ENCODE measurements at places on chromosomes 12 and 14.

DNA sequence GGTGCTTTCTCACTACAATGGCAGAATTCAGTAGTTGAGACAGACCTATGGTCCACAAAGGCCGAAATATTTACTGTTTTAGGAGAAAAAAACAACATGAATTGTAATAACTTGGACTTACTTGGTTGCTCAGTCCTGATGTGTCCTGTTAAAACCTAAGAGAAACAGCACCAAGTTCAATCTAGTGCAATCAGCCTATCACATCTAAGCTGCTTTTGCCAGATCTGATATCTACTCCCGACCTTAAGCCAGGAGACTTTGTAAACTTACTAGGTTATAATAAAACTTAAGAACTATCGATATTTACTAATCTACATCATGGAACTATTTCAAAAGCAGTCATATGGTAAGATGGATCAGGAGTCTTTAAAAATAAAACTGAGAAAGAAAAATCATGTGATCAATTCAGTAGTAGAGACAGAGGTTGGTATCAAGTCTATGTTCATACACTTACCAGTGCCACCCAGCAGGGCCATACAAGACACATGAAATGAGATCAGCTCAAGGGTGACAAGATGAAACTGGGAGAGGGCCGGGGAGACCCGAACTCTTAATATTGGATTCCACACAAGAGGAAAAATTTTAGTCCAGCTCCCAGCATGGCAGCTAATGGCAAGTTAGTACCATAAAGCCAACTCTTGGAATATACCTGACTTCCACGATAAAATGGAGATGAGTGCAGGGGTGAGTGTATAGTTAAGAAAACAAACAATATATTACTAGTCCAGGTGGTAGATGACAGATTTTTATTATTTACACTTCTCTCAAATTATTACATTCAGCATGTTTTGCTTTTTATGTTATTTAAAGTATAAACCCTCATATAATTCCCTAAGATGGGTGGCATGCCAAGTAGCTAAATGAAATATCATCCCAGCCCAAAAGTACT, 27.5 kb downstream of the NUDT4 start:
- no peak for DNase-seq

GRCh38 chr12:62106547-62107185, 153.5 kb upstream of the USP15 start:
- DNase-seq: no peak

DNA sequence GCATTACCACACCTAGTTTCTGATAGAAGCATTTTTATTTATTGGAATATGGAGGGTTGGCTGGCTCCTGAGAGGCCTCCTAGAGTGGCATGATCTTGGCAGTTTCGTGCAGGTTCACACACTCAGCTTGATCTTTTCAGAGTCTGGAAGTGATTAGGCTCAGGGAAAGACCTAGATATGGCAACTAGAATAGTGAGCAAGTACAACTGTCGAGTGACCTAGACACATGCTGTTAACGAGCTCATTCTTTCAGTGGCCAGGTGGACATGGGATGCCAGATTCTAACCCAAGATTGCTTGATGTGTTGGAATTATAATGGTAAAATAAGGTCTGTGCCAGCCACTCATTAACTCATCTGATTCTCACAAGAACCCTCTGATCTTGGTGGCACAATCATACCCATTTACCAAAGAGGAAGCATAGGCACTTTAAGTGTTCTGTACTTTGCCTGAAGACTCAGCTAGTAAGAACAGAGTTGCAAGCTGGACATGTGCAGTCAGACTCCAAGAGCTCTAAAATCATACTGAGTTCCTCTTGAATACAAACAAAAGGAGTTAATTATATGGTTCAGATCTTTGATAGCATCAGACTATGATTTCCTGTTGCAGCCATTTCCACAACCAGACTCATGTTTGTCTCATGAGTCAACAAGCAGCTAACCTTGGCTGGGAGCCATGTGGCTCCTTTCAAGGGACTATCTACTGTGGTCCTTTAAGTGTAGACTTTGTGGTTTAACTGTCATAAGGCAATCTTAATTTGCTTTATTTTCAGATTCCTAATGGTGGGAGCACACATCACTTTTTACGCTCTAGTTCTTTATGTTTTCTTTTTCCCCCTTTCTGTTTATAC, 144.2 kb downstream of the PLEKHA5 start:
- no peak for DNase-seq

DNA sequence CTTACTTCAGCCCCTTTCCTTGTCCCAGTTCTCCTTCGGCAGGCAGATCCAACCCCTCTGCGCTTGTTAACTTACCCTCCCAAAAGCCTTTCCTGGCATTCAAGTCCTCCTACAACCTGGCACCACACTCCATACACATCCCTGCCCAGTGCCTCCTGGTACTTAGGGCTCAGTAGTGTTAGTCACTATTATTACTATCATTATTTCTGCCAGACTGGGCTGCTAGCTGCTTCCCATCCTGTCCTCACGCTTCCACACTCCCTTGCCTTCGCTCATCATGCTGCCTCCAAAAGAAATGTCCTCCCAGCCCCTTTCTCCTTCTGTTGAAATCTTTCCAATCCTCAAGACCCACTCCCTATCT, 1.6 kb upstream of the HDAC7 start:
- DNase-seq: no peak

DNA sequence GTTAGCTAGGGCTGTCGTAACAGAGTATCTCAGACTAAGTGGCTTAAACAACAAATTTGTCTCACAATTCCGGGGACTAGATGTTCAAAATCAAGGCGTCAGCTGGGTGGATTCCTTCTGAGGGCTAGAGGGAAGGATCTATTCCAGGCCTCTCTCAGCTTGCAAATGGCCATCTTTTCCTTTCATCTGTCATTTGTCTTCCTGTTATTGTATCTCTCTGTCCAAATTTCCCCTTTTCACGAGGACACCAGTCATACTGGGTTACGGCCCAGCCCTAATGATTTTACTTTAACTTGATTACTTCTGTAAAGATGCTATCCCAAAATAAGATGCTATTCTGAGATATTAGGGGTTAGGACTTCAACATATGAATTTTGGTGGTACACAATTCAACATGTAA, 119.0 kb upstream of the CPSF6 start:
- DNase-seq: no peak

DNA sequence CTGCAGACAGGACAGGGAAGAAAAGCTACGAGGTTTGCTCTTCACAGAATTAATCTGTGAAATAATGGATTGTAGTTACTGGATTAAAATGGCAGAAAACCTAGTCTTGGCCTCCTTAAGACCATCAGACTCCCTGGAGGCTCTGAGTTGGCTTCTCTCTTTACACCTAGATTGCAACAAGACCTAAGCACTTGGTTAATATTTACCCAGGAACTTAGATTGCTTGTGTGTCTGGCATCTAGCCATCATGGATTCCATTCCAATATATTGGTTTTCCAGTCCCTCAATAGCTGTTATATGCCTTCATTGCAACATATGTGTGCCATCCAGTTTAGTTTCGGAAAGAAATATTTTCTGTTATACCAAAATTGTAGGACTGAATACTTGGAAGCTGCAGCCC, 1.9 kb upstream of the GTF2A1 start:
- no peak for DNase-seq

DNA sequence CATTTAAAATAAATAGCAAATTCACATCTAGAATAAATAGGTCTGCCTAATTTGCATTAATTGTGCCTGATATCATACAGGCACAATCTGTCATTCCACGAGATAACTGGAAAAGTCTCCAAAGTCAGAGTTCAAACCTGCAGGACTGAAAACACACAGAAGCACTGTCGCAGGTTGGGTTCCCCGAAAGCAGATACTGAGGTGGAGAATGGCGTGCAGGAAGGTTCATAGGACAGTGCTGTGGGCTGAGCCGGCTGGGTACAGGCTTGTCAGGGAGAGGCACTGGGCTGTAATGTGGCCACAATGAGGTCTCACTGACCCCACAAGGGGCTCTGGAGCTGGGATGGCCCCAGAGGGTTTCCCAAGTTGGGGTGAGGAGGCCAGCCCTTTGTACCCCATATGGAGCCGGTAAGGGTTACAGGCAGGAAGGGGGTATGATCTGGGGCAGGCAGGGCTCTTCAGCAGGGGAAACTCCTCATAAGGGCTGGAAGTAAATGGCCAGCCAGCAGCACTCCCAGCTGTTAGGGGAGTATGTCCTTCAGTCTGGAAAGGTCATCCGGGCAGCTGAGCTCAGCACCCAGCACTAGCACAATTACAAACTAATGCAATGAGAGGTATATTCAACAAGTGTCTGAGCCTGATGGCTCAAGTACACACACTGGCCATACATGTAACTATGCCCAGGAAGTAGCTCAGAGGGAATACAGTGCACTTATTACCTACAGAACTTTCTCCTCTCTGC, 68.5 kb downstream of the NT5DC3 start:
- no peak for DNase-seq

GRCh38 chr14:101964297-101965180, at the start of gene DYNC1H1:
TSS of gene DYNC1H1 (plus strand) at chr14:101964573. CDS start at chr14:101964692, 119 bp downstream.
- peak; percentile 96 for DNase-seq

- DNase-seq: no peak
Observed at GRCh38 chr12:93895089-93895445, 217.9 kb downstream of the CRADD start.

DNA sequence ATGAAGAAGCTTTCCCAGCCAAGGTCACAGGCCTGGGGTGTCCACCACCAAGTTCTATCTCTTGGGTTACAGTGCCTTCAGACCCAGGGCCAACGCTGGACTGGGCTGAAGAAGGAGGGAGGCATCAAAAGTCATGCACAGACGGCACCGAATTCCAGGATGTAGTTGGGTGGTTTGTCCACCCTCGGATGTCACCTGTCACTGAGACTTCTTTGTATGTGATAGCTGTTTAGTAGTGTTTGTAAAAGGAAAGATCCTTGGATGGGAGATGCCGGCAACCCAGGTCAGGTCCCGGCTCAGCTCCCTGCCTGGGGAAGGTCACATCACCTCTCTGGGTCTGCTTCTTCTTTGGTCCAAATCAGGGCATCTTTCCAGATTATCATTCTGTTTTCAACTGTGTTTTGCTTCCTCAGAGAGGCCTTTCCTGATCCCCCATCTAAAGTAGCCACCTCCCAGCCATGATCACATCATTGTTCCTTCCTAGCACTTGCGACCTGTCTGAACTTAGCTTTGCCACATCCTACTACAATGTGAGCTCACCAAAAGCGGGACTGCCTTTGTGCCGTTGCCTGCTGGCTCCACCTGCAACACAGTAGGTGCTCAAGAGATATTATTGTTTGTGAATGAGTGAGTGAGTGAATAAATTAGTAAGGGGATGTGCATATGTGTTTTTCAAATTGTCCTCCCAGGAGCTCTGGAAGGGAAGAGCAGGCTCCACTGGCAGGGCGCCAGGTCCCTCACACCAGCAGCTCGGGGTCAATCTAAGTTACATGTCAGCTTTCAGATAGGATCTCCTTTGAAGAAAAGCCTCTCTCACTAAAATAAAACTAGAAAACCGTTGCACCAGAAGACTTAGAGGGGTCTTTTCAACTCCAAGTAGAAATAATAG, 2.1 kb downstream of the TSPAN11 start:
- no peak for DNase-seq

- no peak for DNase-seq
Observed at GRCh38 chr14:63933110-63933509, 80.3 kb downstream of the SYNE2 start.

DNA sequence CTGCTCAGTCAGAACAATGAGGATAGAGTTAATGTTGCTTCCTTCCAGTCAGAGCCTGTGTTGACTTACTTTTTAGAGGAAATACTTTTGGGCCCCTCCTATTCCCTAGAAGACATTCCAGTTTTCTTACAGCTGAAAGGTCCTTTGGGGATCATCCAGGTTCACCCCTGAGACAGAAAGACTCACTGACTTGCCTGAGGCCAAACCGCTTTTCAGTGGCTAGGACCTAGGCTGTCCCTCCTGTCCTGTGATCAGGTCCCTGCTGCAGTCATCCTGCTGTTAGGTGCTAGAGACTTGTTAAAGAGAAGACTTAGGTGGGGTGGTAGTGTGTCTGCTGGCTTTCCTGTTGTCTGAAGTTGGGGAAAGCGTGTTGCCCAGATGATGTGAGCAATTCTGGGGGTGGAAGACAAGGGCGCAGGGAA, 39.6 kb downstream of the SUSD6 start:
- DNase-seq: no peak

- no peak for DNase-seq
Observed at GRCh38 chr12:92973614-92974013, 44.5 kb upstream of the EEA1 start.

GRCh38 chr12:87216436-87216835, 812.8 kb downstream of the C12orf50 start:
- DNase-seq: no peak

GRCh38 chr12:51630986-51631385, 40.0 kb downstream of the SCN8A start:
- DNase-seq: no peak

DNA sequence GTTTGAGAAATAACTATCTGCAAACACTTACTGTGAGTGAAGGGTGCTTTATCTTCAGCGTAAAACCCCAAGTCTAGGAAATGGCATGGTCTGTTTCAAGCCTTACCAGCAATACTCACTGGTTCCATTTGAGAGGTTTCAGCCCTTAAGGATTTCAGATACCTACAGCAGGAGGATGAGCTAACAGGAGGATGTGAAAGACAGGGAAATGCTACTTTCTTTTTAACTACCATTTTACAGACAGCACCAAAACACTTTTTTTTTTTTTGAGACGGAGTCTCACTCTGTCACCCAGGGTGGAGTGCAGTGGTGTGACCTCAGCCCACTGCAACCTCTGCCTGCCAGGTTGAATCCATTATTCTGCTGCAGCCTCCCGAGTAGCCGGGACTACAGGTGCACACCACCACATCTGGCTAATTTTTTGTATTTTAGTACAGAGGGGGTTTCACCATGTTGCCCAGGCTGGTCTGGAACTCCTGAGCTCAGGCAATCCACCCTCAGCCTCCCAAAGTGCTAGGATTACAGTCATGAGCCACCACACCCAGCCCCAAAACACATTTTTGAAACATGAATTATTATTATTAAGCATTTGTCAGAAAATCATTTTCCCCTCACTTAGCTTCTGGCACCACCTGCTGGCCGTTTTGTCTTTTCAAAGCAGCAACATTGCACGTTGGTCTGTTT, 4.6 kb downstream of the MTRFR start:
- no peak for DNase-seq

GRCh38 chr14:66375046-66375964, 110.9 kb upstream of the CCDC196 start:
- no peak for DNase-seq

DNA sequence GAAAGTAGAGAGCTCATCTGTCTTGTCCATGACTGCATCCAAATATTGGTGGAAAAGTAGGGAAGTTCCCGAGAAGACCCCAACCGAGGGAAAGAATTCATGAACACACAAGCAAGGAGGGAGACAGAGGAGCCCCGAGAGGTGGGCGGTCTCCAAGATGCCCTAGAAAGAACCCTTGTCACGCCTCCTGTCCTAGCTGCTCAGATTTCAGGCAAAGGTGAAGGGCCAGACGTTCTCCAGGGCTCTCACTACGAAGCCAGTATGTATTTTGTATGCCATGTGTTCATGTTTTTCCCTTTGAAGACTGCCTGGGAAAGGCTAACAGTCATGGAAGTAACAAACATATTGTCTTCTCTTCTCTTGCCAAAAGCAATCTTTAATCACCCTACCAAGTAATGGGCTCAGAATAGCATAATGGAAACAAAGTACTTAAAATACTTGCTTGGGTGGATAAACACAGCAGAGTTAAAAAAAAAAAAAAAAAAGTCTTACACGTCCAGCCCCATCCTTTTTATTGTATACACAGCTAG, 99.2 kb upstream of the TBX3 start:
- no peak for DNase-seq

All from DMS 273 treated with DMSO at 0.1 percent for 48 hours (cell line).